ENCODE measurements at places on chromosomes 5 and 9.
A peak's percentile ranks its signal among the peaks of the same experiment; 100 is the strongest.

DNA sequence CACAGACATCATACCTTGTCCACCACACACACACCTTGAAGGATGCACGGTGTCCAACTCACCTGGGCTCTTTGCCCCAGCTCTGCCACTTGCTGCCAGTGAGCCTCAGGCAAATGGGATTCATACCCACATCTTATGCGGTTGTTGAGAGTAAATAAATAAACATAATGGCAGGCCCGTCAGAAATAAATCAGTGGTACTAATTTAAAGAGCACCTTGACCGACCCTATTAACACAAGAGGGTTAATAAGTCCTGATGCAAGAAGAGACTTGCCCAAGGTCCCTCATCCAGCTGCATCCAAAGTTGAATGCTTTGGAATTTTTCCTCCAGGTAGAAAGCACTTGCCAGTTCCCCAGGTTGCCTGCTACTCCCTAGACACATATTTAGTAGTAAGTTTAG is 11.6 kb upstream of the AKNA start:
- DNase-seq, result no peak

DNA sequence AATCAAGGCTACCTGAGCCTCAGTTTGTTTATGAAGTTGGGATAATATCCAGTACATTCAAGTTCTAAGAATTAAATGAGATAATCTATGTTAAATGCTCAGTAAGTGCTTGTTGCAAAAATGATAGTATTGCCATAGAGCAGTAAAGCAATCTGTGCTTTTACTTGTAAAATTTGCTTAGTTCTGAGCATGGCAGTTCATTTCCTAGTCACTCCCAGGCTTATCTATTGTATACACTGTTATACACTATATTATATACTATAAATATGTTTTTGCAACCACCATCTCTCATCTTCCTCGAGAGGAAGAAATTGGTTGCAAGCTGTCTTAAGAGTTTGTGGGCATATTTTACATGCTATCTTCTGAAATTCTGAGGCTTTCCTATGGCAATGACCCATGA is 63.4 kb downstream of the MTREX start:
- no peak for DNase-seq

- peak; percentile 66 for DNase-seq
Observed at GRCh38 chr5:69268899-69269298, 34.2 kb downstream of the CDK7 start.

- DNase-seq, result no peak
Observed at GRCh38 chr5:6740586-6741150, 27.4 kb downstream of the TENT4A start.

DNA sequence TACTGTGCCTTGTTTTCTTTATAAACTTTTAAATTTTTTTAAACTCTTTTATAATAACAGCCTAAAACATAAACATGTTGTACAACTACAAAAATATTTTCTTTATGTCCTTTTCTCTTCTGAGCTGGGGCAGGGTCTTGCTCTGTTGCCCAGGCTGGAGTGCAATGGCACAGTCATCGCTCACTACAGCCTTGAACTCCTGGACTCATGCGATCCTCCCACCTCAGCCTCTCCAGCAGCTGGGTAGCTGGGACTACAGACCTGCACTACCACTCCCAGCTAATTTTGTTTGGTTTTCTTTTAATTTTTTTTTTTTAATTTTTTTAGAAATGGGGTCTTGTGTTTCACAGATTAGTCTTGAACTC is 31.5 kb downstream of the TTC1 start:
- no peak for DNase-seq

GRCh38 chr5:15609076-15609725 is 109.2 kb downstream of the FBXL7 start:
- no peak for DNase-seq

GRCh38 chr9:133387680-133388079 is 11.5 kb downstream of the STKLD1 start:
- no peak for DNase-seq

DNA sequence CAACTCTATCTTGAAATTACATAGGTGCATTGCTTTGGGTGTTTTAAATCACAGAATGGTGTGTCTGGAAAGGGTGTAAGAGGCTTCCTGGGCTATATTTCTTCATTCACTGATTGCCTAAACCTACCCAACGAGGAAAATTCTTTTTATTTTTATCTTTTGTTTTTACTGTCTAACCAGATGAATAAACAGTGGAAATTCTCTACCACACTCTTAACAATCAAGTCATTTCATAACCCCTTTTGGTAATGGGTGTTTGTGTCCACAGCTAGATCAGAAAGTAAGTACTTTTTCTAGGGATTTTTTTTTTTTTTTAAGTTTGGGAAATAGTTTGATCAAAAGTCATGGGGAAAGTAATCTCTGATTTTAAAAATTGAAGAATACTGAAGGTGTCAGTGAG is 27.6 kb upstream of the C5orf47 start:
- DNase-seq, result no peak

GRCh38 chr5:39533749-39534148 is 109.0 kb upstream of the DAB2 start:
- DNase-seq, result no peak

DNA sequence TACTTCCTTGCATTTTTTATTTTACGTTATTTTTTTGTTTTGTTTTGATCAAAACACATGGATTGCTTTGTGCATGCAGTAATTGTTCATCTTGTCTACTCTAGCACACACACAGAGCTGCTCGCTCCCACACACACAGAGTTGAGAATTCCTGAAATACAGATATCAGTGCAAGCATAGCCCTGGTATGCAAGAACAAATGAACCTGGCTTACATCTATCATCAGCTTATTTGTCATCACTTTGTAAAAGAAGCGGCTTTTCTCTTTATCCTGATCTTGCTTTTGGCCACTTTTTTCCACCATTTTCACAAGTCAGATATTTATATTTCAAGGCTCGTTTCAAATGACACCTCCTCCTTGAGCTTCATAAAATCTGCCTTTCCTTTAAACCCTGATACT is 1435.7 kb downstream of the MAT2B start:
- DNase-seq, result no peak

DNA sequence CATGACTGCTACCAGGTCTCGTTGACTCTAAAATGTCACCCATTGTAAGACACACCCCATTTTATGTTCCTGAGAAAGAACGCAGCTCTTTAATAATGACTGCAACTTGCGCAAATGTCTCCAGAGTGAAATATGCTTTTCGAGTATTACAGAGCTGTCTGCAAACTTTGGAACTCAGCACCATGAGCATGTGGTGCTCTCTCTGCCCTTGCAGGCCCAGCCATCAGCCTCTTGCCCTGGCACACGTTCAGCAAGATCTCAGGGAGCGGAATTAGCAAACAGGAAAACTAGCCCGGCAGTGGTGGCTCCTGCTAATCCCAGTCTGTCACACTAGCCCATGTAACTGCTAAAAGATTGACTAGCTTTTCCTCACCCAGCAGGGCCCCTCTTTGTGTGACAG is 114.5 kb upstream of the SLC1A3 start:
- no peak for DNase-seq

DNA sequence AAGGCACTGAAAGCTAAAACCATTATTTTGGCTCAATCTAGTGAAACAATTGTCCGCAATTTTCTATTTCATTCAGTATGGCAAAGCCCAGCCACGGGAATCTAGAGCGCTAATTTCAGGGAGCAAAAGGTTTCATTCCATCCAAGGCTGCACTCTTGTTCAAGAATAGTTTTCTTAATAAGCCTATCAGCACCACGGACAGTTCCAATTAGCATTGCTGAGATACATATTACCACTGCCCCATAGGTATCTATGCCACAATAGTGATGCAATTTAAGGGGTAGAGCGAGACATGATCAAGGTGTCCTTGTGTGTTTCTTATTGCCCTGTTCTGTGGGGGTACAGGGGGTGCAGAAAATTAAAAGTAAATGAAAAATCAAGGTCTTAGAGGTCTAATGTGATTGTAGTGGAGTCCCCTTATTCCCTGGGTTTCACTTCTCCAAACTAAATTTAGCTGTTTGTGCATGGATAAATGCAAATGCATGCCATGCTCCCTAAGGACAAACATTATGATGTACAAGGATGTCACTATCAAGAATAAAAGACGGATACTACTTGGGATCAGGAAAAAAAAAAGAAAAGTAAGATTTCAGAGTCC is 45.5 kb downstream of the SPOCK1 start:
- DNase-seq, result peak; percentile 54

DNA sequence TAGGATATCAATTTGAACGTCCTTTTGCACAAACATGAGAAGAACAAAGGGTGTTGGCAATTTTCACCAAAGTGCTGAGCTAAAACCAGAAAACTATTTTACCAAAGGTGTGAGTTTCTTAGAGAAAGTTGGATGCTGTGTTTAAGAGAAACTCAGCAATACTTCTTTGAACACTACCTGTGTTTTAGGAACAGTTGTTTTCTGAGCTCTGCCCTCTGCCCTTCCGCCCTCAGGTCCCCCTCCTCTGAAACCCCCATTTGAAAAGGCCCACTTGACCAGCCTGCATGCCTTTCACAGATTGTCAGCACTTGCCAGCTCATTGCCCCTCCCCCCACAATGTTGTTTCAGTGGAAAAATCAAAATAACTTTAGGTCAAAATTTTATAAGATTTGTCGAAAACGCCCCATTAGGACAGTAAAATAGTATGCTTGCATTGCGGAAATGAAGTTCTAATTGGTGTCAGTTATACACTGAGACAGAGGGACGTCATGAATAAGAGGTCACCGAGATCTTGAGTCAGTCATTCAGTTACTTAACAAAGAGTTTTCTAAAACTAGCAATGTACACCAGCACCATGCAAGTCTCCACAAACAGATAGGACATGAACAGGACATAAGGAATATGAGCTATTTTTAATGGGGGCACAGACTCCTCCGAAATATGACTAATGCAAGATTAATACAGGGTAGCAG is 61.9 kb upstream of the IL7R start:
- no peak for DNase-seq

GRCh38 chr5:12901696-12902095 is 997.5 kb upstream of the CTNND2 start:
- no peak for DNase-seq

DNA sequence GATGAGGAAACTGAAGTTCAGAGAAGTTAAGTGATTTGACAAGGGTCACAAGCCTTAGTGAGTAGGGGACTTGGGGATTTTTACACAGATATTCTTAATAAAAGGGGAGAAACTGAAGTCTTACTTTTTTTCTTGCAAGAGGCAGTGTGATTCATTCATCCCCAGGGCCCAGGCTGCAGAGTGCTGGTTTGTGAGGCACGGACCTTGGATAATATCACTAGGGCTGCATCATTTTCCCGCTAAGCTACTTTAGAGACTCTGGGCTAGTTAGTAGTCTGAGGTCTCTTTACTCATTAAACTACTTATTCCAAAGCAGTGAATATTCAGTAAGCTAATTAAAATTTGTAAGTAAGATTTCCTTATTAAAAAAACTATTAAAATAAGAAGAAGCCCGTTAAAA is 195.0 kb downstream of the PBX3 start:
- no peak for DNase-seq

GRCh38 chr5:18754201-18754600 is 1119.9 kb downstream of the TAF11L14 start:
- DNase-seq, result no peak

GRCh38 chr9:114154600-114155102 is 686 bp upstream of the COL27A1 start:
- no peak for DNase-seq

- DNase-seq, result no peak
Observed at GRCh38 chr5:124227914-124228313, 518.5 kb downstream of the ZNF608 start.

DNA sequence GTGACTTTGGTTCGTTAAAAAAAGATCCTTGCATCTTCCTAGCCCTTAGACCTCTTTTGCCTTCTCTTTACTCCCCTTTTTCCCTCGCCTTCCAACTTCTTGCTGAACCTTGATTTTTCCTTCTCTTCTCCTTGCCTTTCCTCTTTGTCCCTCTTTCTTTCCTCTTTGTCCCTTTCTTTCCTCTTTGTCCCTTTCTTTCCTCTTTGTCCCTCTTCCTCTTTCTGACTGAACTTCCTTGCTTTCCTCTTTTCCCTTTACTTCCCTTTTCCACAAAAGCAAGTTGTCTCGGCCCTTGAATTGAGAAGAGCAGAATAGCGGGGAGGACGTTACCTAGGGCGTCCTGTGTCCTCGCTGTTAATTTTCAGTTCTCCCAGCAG is 1.4 kb upstream of the MLLT3 start:
- DNase-seq, result peak; percentile 42

DNA sequence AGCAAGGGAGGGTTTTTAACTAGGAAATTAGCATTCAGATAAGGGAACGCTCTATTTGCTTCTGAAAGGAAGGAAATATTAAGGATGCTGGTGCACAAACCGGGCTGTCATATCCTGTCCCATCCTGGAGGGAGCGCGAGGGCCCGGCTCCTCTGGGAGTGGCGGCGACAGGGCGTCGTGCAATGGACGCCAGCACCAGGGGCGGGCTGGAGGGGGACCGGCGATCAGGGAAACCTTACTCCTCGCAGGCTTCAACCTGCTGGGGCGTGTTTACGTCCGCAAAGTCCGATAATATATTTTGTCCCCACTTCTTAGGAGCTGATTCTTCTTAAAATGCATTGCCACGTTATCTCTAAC is 197.1 kb upstream of the TBCA start:
- DNase-seq, result no peak

- DNase-seq, result peak; percentile 42
Observed at GRCh38 chr5:135360278-135361274, 38.5 kb downstream of the MACROH2A1 start.

DNA sequence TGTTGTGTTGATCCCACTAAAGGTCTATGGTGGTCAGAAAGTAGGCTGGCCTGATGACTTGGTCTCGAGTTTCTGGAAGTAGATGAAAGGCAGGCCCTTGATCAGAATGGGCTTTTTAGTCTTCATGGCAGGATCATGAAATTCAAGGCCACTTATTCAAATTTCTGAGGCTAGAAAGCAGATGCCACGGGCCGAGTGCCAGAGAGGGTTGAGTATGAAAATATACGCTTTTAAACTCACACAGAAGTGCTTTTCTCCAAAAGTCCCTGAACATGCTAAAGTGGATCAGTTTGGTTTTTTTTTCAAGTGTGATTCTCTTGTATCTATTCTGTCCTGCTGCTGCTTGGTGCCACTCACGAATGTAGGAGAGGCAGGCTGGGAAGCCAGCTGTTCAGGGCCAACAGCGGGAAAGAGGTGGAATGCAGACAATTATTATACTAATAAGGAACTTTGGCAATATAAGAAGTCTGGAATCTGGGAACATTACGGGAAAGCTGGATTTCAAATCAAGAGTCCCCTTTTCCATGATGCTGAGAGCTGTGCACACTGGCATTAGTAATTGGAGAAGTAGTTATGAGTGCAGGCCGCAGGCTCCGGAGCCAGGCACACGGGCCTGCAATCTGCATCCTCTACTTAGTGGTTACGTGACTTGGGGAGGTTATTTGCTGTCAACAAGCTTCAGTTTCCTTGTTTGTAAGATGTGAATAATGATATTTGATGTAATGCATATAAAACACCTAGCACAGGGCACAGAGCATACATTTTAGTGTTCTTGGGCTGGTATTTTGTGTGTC is 95.8 kb downstream of the LMNB1 start:
- no peak for DNase-seq

DNA sequence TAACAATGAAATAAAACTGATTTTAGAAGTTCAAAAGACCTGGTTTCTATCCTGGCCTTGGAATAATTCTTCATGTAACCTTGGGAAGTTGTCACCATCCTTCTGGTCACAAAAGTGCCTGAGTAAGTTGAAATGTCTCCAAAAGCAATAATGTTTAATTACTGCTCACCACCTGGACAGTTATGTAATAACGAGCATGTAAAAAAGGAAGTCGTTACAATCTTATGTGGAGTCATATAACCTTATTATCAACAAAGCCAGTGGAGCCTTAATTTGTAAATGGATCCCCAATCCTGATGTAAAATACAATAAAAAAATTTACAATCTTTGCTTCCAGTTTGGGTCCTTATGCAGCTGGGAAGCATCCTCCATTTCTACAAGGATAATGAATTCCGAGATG is 64.2 kb upstream of the GPR151 start:
- peak; percentile 9 for DNase-seq

Measured in NB4 (cell line).